ENCODE measurements at places on chromosomes 3 and 15. TPM values are rescaled to one million over a fixed set of nuclear protein-coding genes. Genes with fewer than 3 reads are reported as not detected.
A peak's percentile ranks its signal among the peaks of the same experiment; 100 is the strongest.

Gene FRMD4B
- total RNA-seq: 5.7 TPM

Gene GADL1
- total RNA-seq: not detected

DNA sequence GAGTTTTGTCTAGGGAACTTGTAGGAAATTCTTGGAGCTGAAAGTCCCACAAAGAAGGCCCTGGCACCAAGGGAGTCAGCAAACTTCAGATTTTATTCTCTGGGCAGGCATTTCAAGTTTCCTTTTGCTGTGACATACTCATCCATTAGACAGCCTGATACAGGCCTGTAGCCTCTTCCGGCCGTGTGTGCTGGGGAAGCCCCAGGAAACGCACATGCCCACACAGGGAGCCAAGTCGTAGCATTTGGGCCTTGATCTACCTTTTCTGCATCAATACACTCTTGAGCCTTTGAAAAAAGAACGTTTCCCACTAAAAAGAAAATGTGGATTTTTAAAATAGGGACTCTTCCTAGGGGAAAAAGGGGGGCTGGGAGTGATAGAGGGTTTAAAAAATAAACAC, 15.0 kb downstream of the TIGIT start:
- no peak for DNase-seq

DNA sequence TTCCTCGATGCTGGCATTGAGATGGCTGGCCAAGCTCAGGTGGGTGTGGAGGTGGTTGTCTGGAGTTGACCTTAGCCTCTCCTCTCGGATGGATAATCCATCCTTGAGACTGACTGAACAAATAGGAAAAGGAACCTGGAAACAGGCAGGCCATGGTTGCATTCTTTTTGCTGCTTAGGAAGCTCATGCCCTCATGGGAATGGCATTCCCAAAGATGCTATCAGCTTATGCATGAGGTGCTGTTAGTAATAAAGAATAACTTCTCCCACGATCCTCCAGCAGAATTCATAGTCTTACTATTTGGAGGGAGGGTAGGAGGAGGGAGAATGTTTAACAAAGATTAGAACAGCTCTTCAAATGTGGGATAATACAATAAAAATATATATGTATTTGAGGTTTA, 303.0 kb upstream of the TPM1 start:
- DNase-seq: peak; percentile 70

Gene CIP2A
- total RNA-seq: 52.4 TPM
